Muscle of back (tissue), 13 donors: ENCODE measurements at places on chromosomes 3 and 15. TPM values are rescaled to one million over a fixed set of nuclear protein-coding genes. Genes with fewer than 3 reads are reported as not detected.

CFAP92 gene
- polyA plus RNA-seq: 0.45 TPM

CSPG5 gene
- polyA plus RNA-seq: 1.3 TPM

STAC gene
- polyA plus RNA-seq: 22.2 TPM

NPAP1 gene
- polyA plus RNA-seq: 0.03 TPM

MUC20 gene
- 2.1 TPM for polyA plus RNA-seq

TMCO5A gene
- polyA plus RNA-seq: not detected

OR5K3 gene
- polyA plus RNA-seq: not detected

TTC23 gene
- polyA plus RNA-seq: 18.3 TPM

VGLL4 gene
- 52.1 TPM for polyA plus RNA-seq

WWTR1 gene
- polyA plus RNA-seq: 64.8 TPM

THRB gene
- 1.2 TPM for polyA plus RNA-seq

PLSCR2 gene
- not detected for polyA plus RNA-seq

TMEM87A gene
- 44.7 TPM for polyA plus RNA-seq

- no peak for DNase-seq
Observed at GRCh38 chr15:47754312-47754711, 37.0 kb downstream of the SEMA6D start.

GRCh38 chr3:47956521-47956920, 59.7 kb downstream of the MAP4 start:
- DNase-seq: no peak

GRCh38 chr15:41435037-41435786, 18.3 kb downstream of the RTF1 start:
- DNase-seq: no peak

DNA sequence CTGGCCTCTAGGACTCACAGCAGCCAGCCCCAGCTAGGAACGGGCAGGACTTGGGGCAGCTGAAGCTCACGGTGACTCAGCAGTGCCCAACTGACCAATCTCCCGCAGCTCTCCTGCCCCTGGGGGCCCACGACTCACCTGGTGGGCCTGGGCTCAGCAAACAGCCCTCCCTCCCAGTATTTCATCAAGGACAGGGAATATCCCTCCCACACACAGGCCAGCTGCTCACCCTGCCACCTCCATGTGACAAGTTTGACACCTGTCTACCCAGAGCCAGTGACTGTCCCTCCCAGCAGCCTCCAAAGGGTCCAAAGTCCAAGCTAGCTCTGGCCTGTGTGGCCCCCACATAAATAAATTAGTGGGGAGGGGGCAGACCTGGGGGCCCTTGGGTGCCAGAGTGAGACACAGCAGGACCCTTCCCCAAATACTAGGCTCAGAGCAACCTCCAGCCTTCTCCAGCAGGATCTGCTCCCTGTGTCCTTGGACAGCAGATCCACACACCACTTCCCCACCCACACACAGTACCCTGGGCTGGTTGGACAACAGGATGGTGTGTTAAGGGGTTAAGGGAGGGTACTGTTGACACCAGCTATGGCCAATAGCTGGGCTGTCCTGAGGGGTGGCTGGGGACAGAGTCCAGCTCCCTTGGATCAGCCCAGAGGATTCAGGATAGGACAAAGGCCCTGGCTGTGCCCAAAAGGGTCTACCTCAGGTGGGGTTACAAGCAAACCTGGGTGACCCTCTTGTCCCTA, 4.3 kb downstream of the GNAT1 start:
- DNase-seq: no peak

GRCh38 chr15:77179541-77179998, 108.7 kb upstream of the TSPAN3 start:
- no peak for DNase-seq

DNA sequence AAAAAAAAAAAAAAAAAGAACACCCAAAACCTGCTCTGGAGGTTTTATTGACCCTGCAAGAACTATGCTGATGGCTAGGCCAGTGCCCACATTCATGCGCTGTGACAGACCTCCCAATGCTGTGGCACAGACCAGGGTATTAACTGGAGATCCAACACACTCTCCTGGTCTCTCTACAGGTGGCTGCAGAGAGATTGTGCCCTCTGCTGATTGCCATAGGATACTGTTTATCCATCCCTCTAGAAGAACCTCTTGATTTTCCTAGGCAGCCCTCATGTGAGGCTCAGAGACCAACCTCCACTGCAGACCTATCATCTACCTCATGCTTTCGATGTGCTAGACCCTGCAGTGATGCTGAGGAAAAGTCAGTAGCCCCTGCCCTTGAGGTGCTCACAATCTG, 125.5 kb upstream of the TRIM42 start:
- no peak for DNase-seq

DNA sequence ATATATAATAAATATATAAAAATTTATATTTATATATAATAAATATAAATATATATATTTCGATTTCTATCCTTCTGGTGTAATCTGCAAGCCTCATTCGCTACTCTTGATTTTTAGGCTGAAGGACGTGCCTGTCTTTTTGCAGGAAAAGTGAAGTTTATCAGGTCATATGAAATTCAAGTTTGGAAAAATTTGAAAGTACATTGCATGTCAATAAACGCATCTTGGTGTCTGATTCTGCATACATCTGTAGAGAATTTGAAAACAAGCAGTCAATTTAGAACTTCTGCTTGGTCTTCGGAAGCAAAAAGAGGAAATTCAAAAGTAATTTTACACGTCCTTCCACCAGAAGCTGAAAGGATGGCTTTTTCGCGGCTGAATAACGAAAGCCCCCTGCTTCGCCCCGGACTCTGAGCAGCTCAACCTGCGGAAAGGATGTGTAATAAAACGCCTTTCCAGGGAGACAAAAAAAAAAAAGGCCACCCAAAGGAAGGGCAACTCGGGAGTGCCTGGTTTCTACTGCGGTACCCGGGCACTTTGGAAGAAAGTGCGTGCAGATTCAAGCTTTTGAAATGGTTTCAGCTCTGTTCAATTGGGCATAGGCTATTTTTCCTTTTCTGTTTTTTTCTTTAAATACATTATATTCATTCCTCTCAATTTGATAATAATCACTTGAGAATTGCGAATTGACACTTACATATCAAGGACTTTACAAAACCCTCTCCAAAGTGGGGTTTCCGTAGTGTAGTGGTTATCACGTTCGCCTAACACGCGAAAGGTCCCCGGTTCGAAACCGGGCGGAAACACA, 1.5 kb upstream of the MYNN start:
- DNase-seq: peak; percentile 90

- no peak for DNase-seq
Observed at GRCh38 chr3:174072675-174073074, 675.1 kb downstream of the NLGN1 start.

- DNase-seq: peak; percentile 41
Observed at GRCh38 chr15:68674975-68675374, 96.2 kb downstream of the CORO2B start.

DNA sequence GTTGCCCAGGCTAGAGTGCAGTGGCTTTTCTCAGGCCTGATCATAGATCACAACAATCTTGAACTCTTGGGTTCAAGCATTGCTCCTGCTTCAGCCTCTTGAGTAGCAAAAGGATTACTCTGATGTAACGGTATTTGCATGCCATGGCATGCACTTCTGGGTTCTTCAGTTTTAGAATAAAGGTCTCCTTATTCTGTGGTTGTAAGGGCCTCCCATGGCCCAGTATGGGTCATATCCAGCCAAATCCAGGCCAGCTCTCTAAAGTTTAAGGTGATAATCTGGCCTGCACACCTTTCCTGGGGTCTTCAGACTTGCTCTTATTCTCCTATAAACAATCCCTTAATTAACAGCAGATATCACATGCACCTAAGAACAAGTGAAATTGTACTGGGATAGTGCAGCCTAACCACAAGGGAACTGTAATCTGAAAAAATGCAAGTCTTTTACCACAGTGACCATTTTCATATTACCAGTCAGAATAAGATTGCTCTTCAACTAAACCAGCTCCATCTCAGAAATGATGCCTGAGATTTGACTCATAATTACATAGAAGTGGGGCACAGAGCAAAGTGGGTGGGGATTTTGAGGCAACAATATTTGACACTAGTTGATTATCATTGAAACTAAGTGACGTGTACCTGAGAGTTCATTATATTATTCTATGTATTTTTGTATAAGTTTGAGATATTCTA, 25.4 kb downstream of the COMMD2 start:
- DNase-seq: no peak

- DNase-seq: no peak
Observed at GRCh38 chr3:149957361-149958125, 13.2 kb downstream of the PFN2 start.

DNA sequence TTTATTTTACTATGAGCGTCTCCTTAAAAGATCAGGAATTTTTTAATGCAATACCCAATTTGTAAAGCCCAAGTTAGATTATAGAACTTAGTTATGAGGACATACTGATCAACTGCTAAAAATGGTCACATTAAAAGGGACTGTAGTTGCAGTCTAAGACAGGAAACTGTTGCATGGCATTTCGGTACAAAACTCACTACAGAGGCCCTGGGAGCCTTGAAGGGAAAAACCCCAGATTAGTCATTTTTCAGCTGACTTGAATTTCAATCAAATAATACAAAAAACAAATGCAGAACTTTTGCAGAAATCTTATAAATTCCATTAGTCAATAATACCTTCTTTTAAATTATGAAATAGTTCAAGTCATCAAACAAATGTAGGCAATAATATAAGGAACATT, 6.9 kb upstream of the PTX3 start:
- DNase-seq: no peak

- no peak for DNase-seq
Observed at GRCh38 chr3:72957297-72957696, 39.3 kb upstream of the PPP4R2 start.

DNA sequence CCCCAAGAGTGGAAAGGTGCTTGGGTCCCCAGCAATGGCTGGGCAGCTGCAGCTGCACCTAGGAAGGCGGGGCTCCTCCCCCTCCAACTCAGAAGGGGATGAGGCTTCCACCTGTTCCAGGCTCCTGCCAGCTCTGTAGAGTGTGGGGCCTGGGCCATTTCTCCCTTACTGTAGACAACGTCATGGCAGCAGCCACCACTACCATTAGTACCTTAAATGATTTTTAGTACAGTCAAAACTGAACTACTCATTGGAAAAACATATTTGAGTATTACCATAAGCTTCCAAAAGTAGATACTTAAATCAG, 1274.2 kb upstream of the GBE1 start:
- no peak for DNase-seq

GRCh38 chr3:133927540-133928066, 31.9 kb upstream of the RAB6B start:
- peak; percentile 38 for DNase-seq

GRCh38 chr3:10300087-10300486, 7.3 kb upstream of the GHRL start:
- no peak for DNase-seq

- peak; percentile 44 for DNase-seq
Observed at GRCh38 chr3:15794303-15794771, 3.4 kb downstream of the ANKRD28 start.

DNA sequence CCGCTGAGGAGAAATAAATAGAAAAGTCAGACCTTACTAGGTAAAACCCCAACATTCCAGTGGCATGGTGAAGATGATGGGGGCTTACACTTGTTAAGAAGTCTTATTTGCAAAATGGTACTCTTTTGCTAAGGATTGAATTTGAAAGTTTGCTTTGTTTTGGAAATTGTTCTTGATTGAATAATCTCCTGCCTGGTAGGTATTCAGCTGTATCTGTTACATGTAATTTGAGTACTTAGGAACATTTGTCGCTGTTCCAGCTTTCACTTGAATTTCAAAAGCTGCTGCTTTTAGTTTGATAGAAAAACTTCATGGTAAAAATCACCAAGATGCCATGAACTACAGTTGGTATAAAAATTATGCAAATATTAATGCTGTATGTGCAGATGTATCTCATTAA, 44.6 kb downstream of the TFG start:
- no peak for DNase-seq

DNA sequence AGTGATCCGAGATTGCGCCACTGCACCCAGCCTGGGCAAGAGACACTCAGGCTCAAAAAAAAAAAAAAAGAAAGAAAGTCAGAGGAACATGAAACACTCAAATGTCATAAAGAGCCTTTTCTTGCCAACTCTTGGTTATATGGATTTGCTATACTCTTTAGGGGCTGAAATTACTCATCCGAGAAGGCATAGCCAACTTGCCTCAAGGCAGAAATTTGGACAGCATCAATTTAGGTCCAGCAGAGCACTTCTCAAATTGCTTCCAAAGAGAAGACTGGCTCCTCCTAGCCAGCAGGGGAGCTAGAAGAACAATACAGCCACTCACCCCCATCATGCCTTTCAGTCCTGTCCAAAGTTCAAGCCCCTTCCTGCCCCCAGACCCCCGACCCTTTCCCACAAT, 43.8 kb downstream of the OSBPL10 start:
- no peak for DNase-seq

- DNase-seq: no peak
Observed at GRCh38 chr3:148873270-148873927, 8.3 kb downstream of the CPA3 start.

DNA sequence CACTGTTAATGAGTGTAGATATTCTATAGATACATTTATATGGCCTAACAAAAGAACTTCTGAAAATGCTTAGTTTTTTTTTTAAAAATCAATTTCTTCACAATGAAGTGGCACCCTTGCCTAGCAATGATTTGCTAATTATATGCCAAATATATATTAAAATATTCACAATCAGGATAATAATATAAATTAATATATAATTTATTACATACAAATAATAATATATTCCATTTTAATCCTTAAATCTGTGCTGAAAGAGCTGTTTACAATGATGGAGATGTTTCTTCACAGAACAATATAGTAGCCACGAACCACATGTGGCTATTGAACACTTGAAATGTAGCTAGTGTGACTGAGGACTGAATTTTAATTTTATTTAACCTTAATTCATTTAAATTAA, 648.4 kb upstream of the GBE1 start:
- no peak for DNase-seq

DNA sequence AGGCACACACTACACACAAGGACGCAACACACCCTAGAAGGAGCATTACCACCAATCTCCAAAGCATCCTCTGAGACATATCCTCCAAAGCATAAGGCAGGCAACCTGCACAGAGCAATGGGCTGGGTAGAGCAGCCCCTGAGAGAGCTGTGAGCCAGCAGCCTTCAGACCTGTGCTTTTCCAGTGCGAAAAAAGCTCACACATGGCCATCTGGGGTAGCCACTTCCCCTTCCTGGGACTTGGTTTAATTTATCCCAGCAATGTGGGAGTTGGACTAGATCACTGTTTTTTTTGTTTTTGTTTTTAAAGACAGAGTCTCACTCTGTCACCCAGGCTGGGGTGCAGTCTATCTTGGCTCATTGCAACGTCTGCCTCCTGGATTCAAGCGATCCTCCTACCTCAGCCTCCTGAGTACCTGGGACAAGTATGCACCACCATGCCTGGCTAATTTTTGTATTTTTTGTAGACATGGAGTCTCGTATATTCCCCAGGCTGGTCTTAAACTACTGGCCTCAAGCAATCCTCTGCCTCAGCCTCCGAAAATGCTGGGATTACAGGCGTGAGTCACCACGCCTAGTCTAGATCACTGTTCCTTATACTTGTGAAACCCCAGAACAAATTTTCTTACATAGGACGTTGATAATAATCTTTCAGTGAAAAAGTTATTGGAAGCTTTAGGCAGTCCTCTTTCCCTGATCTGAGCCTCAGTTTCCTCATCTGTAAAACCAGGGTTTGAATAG, 18.9 kb downstream of the PTPN23 start:
- DNase-seq: no peak

- no peak for DNase-seq
Observed at GRCh38 chr3:130948001-130948773, 54.3 kb downstream of the ATP2C1 start.

- peak; percentile 17 for DNase-seq
Observed at GRCh38 chr3:196837819-196838420, 29.8 kb upstream of the SENP5 start.
